Fibroblast of skin of back (primary cell): ENCODE measurements at places on chromosomes 5 and 9.
A peak's percentile ranks its signal among the peaks of the same experiment; 100 is the strongest.

GRCh38 chr5:168714046-168714445 lies 134.9 kb upstream of the PANK3 start:
- DNase-seq: peak; percentile 66

- peak; percentile 64 for DNase-seq
These were observed 79.6 kb downstream of the RAI14 start for GRCh38 chr5:34735491-34736426.

DNA sequence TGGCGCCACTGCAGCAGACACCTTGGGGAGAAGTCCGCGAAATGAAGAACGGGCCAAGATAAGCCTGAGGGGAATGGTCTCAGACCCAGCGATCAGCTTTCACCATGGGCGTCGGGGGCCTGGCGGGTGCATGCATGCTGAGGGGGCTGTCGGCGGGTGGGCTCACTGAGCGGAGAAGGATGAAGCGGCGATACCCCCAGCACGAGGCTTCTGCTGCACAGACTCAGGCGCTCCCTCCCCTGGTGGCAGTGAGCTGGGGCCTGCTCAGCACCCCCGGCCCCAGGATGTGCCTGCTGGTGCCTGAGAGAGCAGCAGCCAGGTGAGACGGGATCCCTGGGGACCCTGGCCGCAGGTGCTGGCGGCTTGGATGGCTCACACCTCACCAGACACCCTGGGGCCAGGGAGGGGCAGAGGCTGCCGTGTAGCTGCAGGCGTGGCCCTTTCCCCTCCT lies 31.2 kb downstream of the CEP72 start:
- no peak for DNase-seq

DNA sequence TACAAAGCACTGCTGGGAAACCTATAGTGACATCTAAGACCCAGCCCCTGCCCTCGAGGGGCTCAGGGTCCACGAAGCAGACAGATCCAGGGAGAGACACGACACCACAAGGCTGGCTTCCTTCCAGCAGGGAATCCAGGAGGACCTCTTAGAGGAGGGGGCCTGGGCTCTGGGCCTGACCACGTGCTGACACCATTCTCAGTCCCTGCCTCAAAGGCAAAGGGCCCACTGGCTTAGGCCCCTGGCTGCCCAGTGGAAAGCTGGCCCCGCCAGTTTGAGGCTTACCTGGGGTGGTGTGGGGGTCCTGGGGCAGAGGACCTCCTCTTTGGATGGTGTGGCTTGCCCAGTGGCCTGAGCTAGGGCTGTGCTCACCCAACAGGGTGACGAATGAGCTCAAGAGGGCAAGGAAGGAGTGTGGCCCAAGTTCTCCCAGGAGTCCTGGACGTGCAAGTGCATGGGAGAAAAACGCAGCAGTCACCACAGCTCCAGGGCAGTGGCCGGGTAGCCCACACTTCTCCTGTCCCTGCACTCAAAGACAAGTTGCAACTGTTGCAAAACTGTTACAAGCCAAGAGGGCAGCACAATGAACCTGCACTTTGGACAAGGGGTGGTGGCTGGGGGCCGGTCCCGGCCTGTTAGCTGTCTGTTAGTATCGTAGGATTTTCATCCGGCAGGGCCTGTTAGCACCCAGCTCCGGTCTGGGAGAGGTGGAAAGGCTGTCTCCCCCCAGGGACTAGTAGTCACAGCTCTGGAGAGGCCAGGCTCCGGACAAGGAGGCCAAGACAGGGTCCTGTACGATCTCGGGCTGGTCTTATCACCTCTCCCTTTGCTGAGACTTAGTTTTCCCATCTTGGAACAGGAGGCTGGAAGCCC lies 1.5 kb upstream of the SARDH start:
- no peak for DNase-seq

DNA sequence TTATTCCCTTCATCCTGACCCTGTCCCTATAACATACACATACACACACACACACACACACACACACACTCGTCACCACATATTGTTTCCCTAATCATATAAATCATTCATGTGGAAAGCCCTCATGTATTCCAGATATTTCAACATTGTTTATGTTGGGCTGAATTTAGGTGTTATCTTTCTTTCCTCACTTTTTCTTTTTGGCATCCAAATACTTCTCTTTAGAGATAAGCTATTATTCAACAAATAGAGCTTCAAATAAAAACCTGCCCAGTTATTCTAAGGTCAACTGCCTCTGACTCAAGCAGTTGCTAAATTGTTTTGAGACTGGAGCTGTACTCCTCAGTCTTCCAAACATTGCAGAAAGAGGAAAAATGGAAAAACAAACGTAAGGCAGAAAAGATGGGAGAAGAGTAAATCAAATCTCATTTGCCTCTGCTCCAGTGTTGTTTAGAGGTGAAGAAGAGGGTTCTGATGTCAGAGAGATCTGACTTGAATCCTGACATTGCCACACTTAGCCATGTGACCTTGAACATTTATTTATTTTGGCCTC lies 215.7 kb downstream of the GAS1 start:
- no peak for DNase-seq

GRCh38 chr9:120830151-120830550 lies 12.6 kb downstream of the PSMD5 start:
- DNase-seq: peak; percentile 41

DNA sequence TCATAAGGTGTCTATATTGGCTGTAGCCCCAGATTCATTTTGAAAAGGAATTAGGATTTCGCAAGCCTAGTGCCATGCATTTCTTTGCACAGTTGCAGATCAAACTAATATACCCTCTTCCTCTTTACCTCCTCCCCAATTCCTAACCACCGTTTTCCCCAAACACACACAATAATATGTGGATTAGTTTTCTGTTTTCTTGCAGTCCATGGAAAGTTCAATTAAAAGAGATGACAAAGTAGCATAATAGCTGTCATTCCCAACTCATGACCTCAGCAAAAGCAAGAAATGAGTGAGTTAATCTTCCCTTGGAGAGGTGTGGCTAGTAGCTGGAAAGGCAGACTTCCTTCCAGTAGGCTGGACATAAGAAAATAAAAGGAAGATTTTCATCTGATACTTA lies 349.1 kb downstream of the TMEM232 start:
- DNase-seq: peak; percentile 80

DNA sequence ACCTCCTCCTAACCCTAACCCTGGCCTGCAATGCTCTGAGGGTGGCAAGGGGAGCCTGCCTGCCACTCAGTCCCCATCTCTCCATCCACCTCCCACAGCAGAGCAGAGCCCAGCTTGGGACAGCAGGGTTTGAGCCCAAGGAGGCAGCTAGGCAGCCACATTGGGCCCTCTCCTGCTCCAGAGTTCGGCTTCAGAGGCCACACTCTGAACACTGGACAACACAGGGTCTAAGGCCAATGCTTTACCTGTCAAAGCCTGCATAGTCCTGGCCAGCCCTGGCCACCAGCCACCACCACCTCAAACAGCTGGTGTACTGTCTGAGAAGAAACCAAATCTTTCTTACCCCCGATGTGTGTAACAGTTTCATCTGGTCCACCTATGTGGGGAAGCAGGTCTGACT lies 5.2 kb downstream of the BICD2 start:
- DNase-seq: no peak

DNA sequence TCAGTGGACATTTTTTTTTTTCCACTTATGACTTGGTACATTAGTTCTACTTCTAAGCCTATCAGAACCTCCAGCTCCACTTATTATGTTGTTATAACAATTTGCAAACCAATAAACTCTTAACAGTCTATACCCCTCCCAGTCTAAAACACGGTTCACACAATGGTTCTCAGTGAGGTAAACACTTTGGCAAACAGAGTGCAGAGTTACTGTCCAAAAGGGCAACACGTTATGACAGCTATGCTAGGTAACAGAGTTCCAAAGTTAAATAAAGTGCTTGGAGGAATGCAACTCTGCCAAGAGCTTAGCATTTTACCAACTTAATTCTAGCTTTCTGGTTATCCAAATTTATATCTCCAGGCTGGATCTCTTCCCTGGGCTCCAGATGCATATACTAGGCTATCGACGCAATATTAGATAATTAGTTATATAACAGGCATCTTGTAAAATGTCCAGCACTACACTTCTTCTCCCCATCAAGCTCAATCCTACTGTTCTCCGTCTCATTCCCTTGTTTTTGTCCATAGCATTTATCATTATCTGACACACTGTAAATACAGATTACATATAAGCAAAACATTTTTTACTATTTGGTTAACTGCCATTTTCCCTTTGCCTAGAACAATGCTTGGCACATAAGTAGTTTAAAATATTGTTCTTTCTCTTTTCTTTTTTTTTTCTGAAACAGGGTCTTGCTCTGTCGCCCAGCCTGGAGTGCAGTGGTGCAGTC lies 14.3 kb downstream of the FNBP1 start:
- no peak for DNase-seq

DNA sequence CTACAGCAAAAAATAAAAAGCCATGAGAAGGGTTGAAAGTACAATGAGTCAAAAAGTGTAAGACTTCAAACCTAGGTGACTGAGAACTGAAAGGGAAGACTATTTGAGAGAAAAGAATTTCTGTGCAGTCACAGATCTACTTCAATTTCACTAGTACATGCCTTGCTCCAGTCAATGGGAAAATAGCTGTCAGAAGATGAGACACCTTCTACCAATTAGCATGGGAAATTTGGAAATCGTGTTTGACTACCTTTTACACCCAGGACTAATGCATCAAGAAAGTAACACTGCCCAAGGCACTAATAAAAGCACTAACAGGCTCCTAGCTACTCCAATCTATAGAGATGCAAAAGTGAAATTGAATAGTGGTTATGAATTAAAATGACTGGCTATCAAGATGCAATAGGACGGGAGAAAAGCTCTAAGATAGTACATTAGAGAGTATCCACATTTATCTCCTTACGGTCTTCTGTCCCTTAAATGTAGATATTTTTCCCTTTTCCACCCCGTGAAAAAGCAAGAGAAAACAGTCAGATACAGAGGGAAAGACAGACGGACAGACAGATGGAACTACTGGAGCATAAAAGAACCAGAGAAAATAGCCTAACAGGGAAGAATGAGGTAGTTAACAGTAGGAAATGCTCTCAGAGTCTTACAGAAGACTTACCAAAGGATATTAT lies 15.2 kb downstream of the ERP44 start:
- DNase-seq: no peak

- DNase-seq: peak; percentile 55
These were observed 62.6 kb downstream of the PLAC8L1 start for GRCh38 chr5:146042628-146043279.

GRCh38 chr5:5666369-5666768 lies 243.9 kb downstream of the ICE1 start:
- DNase-seq: no peak

DNA sequence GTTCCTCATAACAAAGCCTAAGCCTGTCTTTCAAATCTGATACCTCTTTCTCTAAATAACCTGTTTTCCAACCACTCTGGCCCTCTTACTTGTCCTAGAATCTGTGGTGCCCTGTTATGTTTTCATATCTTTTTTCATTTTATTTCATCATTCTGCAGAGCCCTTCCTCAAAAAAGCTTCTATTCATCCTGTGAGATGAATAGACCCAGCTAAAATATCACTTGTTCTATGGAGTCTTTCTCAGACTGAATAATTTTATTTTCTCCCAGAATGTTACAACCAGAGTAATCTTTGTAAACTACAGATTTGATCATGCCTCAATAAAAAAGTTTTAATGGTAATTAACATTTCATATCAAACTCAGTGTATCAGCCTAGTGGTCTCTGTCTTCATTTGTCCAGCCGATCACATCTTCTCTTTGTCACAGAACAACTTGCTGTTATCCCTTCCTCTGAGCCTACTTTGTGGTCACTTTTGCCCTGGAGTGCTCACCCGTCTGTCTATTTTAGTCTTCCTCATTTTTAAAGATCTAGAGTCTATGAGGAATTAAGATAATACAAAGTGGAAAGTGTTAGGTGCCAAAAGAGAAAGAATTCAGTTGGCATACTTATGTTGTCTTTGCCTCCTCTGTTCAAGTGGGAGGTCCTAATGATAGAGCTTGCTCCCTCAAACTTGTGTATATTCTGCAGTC lies 77.8 kb downstream of the ZCCHC7 start:
- peak; percentile 14 for DNase-seq

DNA sequence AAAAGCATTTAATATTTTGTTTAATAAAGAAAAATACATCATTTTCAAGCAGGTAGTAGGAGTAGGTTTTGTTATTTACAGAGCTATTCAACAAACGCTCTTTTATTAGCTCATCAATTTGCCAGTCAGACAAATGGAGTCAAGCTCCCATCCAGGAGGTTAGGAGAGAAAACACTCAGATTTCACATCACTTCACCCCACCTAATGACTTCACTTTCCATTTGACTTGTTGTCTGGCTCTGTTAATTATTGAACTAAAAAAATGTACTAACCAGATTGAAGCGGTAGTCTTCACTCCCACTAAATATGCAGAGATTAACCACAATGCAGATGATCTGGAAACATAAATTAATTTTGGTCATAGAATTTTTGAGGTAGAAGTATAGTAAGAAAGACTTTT lies 193.6 kb upstream of the VCAN start:
- no peak for DNase-seq

DNA sequence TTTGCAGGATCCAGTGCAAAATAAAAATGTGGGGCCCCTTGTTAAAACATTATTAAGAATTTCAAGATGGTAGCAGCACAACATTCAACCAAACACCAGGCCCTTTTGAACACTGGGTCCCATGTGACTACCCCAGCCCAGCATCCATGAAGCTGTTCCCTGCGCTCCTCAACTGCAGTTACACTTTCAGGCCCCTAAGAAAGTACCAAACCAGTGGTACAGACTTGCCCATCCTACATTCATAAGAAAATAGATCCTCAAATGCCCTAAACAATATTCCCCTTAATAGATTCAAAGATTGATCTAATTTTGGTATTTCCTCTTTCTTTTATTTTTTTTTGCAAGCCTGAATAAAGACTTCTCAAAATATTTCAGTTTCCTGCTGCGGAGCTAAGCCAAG lies 201.7 kb downstream of the EFNA5 start:
- DNase-seq: no peak

- DNase-seq: no peak
These were observed 797 bp downstream of the FAM78A start for GRCh38 chr9:131275332-131276093.

DNA sequence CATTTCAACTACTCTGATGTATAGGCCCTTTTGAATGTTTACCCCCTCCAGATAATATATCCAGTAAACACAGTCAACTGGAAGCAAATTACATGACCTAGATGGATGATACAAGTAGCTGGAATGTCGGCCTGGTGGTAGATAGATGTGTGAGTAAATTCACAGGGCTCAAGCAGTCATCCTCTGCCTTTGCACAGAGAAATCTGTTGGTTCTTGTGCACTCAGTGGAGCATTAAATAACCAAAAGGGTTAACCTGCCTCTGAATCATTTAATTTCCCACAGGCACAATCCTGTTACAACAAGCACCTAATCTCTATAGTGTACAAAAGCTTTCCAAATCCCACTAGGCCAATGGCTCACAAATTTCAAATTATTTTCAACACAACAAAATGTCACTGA lies 668.3 kb downstream of the DNAH5 start:
- DNase-seq: no peak

GRCh38 chr9:34550016-34550680 lies 27.4 kb upstream of the ENHO start:
- no peak for DNase-seq

DNA sequence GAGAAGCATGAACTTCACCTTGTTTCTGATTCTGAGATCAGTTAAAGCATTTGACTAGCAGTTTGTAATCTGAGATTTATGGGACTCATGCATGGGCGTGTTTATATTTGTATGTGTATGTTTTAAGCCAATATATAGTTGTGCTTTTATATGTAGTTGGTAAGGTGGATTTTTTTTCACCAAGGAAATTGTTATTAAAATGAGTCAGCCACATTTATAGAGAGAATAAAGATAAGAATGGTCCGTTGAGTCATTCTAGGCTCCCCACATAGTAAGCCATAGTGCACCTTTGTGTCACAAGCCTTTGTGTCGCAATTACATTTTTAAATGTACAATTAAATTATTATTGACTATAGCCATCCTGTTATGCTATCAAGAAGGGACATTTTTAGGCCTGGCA lies 89.0 kb downstream of the NLN start:
- DNase-seq: peak; percentile 73
